ENCODE measurements at places on chromosomes 16 and 17.

- DNase-seq: no peak
Measured at GRCh38 chr17:61755078-61755477, 108.2 kb downstream of the BRIP1 start.

GRCh38 chr16:19757762-19758595, 39.9 kb downstream of the IQCK start:
- no peak for DNase-seq

DNA sequence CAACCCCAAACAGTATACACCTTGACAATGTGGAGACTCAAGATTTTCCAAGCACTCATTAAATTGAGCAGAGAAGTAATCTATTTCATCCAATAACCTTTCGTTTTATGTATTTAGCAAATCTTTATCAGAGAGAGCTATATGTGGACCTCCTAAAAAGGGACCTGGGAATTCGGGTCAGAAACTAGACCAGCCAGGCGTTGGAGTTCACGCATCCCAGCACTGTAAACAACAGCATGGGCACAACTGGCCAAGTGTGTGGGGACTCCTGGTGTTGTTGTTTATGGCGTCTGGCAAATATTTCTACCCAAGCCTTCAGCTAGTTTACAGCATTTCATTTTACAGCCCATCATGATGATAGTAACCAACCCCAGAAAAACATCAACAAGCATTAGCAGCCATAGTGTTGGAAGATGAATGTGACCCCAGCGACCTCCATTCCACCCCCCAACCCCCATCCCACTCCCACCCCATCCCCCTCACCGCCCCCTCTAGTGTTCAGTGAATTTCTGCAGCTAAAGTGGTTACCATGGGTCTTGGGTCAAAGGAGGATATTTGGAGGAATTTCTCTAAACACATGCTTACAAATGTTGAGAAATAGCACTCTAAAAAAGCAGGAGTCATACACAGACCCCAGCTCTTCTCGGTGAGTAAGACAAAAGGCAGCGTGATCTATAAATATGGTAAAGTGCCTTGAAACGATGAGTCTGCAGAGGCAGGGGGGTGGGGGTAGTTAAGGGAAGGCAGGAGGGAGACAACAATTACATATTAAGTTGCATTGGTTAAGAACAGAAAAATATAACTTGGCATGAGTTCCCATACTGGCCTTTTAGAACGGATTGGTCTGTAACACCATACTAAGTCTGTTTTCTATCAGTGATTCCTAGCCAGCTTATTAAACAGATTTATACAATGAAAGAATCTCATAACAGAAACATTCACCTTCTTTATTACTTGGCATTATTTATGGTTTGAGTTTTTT, 91.4 kb upstream of the TBX2 start:
- no peak for DNase-seq

- no peak for DNase-seq
Measured at GRCh38 chr16:521381-522210, 5.9 kb upstream of the CAPN15 start.

DNA sequence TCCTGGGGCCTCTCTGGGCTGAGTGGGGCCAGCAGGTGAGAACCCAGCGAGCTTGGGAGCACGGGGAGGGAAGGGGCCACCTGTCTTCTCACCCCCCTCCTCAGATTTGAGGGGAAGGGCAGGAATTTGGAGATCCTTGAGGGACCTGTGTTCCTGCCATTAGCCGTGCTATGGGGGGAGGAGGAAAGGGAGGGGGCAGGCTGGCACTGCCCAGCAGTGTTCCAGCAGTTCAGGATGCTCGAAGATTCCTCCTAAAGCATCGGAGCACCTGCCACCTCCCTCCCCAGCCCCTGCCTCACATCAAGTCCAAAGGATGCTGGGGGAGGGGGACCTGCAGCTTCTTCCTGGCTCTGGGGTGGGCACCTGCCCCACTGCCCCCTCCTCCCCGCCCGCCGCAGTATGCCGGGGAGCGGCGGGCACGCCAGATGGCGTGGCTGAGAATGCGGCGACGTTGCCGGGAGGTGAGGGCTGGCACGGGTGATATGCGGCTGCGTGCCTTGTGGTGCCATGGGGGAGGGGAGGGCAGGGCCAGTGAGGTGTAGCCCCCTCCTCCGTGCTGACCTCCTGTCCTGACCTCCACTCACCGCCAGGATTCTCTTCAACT, 4.7 kb upstream of the NEUROD2 start:
- peak; percentile 62 for DNase-seq

DNA sequence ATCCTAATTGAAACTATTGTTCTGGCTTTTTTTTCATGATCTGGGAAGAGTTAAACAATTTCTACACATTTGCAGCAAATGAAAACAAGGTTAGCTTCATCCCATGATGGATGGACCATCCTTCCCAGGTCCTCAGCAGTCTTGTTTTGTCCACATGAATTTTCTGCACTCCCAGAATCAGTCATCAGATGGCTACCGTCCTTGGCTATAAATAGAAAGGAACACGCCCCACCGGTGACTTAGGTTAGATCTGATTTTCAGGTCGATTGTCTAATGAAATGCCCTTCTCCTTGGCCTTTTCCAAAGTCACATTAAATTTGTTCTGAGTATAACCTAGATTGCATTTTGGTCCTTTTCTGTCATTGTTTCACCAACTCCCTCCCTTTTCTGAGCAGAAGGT, 41.4 kb upstream of the NOL11 start:
- DNase-seq: peak; percentile 29

- DNase-seq: peak; percentile 38
Measured at GRCh38 chr17:36940313-36941264, 3.3 kb downstream of the LHX1 start.

DNA sequence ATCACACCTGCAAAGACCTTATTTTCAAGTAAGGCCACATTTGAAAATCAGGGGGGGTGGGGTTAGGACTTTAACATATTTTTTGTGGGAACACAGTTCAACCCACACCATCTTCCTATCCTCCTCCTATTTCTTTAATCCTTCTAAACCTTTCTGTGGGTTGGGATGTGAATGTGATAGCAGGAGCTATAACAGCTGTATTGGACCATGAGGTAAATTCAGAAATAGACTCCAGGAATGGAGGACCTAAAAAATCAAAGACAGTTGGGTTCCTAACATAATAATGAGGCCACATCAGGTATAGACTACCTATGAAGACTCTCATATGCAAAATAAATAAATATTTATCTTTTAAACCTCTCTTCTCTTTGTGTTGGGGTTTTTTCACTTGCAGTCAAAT, 451.4 kb downstream of the XYLT1 start:
- no peak for DNase-seq

GRCh38 chr16:72609933-72610332, 438.0 kb upstream of the PMFBP1 start:
- DNase-seq: no peak

- DNase-seq: peak; percentile 59
Measured at GRCh38 chr17:72407336-72407909, 286.6 kb downstream of the SOX9 start.
